ENCODE measurements at places on chromosomes 4 and X. TPM values are rescaled to one million over a fixed set of nuclear protein-coding genes. Genes with fewer than 3 reads are reported as not detected.
A peak's percentile ranks its signal among the peaks of the same experiment; 100 is the strongest.

ANXA10 gene
- 0.48 TPM for total RNA-seq

CLGN gene
- 9.3 TPM for total RNA-seq

CENPVL2 gene
- 0.34 TPM for total RNA-seq

CSAG1 gene
- total RNA-seq, result 20.9 TPM

IL9R gene
- total RNA-seq, result not detected

HTN3 gene
- not detected for total RNA-seq

PCDH11X gene
- total RNA-seq, result not detected

PABPC5 gene
- total RNA-seq, result not detected

NPY1R gene
- total RNA-seq, result not detected

SSX4 gene
- not detected for total RNA-seq

IL15 gene
- 1.5 TPM for total RNA-seq

SMIM10L2A gene
- 0.17 TPM for total RNA-seq

MTCP1 gene
- 15.9 TPM for total RNA-seq

TCP11X2 gene
- total RNA-seq, result not detected

PPP4R3C gene
- total RNA-seq, result 0.74 TPM

SPATA18 gene
- total RNA-seq, result not detected

APELA gene
- total RNA-seq, result not detected

ARX gene
- total RNA-seq, result not detected

GRCh38 chr4:185730849-185731608, 81.0 kb downstream of the SORBS2 start:
- DNase-seq, result no peak

- peak; percentile 25 for DNase-seq
Observed at GRCh38 chr4:118865091-118865708, 23.5 kb upstream of the SYNPO2 start.

- DNase-seq, result no peak
Observed at GRCh38 chr4:26793735-26794134, 66.9 kb upstream of the STIM2 start.

DNA sequence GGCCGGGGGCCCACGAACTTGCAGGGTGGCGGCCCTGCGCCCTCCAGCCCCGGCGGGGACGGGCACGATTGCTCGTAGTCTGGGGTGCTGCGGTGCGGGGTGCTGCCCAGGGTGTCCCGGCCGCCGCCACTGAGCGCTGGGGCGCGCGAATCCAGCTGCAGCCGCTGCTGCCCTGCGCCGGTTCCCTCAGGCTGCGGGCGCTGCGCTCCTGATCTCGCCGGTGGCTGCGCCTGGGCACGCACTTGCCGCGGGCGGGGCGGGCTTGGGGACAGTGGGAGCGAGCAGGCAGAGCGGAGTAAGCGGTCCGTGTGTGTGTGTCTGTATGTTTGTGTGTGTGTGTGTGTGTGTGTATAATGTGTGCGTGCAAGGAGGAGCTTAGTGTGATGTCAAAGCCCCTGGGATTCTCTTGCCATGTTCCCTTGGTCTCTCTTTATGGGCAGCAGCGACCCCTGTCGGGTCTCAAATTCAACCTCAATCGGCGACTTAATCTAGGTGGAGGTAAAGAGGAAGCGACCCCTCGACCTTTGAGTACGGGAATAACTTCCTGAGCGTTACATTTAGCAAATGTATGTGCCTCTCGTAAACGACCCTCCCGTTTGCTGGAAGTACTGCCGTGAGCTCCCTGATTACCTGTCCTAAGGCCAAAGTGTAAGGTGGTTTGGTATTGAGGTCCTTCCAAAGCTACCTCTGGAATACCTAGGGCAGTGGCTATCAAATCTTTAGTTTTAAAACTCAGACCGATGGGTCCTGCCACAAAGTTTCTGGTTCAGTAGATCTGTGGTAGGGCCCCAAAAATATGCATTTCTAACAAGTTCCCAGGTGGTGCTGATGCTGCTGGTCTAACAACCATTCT, at the start of gene RNF150:
Gene RNF150, minus strand, starts transcription at position 324 of the 853 bp plus-strand sequence.
- DNase-seq, result peak; percentile 77

DNA sequence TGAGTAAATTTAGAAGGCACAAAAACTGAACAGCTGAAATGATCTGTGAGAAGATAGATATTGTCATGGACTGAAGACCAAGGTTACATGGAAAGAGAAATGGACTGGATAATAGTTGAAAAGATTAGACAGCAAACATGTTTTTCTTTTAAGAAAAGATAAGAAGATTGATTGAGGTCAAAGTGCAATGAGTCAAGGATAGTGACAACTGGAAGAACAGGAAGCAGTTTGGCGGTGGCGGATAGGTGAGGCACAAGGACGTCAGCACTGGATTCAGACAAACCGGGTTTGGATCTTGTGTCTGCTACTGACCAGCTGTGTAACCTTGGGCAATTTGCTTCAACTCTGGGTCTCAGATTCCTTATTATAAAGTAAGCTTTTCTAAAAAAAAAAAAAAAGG, 2.0 kb upstream of the HPGD start:
- DNase-seq, result no peak

- DNase-seq, result no peak
Observed at GRCh38 chr4:88746206-88746605, 48.6 kb upstream of the NAP1L5 start.

DNA sequence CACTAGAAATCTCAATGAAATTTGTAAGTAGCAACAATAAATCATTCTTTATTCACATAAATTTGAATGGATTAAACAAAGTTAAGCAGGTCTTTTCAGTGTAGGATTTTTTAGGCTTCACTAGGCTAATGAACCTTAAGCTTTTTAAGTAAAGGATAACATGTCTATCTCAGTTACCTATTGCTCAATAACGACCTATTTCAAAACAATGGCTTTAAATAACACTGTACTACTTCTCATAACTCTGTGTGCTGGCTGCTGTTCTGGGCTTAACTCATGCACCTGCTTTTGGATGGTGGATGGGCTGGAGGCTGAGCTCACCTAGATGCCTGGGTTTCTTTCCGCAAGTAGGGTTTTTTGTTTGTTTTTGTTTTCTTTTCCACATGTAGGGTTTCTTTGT, 495.0 kb upstream of the SLIT2 start:
- no peak for DNase-seq

GRCh38 chr4:76035799-76036380, at the start of gene CXCL11:
CXCL11 (minus strand) TSS chr4:76036070; CDS start chr4:76035987, 83 bp downstream.
- peak; percentile 4 for DNase-seq

DNA sequence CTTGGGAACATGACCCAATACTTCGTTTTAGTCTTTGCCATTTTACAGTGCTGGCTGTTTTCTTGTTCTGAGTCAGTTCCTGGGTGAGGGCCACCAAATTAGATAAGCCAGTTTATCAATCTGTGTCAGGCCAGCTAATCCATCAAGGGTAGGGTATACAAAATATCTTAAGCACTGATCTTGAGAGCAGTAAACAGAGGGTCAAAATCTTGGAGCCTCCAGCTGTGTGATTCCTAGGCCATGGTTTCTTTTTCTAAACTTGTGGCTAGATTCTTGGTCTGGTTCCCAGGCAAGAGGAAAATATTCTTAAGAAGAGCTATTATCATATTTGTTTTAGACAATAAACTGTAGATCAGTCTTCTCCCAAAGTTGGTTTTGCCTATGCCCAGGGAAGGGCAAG, 1396.6 kb upstream of the PABPC4L start:
- DNase-seq, result no peak

- DNase-seq, result peak; percentile 4
Observed at GRCh38 chrX:132858018-132858417, 100.4 kb downstream of the HS6ST2 start.

GRCh38 chrX:13742397-13743176, 8.0 kb downstream of the OFD1 start:
- no peak for DNase-seq

- peak; percentile 62 for DNase-seq
Observed at GRCh38 chr4:87657525-87657924, 7.4 kb downstream of the DMP1 start.

DNA sequence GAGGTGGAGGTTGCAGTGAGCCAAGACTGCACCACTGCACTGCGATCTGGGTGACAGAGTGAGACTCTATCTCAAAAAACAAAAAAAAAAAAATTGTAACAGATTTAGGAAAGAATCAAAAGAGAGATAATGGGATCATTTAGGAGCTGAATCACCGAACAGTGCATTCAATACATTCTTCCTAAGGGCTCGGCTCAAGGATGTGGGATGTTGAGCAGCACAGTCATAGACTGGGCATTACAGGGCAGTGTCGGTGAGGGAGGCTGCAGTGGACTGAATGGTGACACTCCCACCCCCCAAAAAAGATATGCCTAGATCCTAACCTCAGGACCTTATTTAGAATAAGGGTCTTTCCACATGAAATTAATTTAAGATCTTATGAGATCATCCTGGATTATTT, 70.0 kb downstream of the EVC2 start:
- peak; percentile 76 for DNase-seq

GRCh38 chr4:119084513-119084912, 51.1 kb upstream of the MYOZ2 start:
- DNase-seq, result no peak

- peak; percentile 18 for DNase-seq
Observed at GRCh38 chrX:23819385-23820234, 36.6 kb downstream of the SAT1 start.

GRCh38 chrX:30851449-30851848, 37.6 kb downstream of the TAB3 start:
- no peak for DNase-seq

- DNase-seq, result no peak
Observed at GRCh38 chrX:91122151-91122694, 312.4 kb upstream of the PABPC5 start.

GRCh38 chr4:48331577-48332330, 9.6 kb upstream of the SLAIN2 start:
- DNase-seq, result peak; percentile 68

DNA sequence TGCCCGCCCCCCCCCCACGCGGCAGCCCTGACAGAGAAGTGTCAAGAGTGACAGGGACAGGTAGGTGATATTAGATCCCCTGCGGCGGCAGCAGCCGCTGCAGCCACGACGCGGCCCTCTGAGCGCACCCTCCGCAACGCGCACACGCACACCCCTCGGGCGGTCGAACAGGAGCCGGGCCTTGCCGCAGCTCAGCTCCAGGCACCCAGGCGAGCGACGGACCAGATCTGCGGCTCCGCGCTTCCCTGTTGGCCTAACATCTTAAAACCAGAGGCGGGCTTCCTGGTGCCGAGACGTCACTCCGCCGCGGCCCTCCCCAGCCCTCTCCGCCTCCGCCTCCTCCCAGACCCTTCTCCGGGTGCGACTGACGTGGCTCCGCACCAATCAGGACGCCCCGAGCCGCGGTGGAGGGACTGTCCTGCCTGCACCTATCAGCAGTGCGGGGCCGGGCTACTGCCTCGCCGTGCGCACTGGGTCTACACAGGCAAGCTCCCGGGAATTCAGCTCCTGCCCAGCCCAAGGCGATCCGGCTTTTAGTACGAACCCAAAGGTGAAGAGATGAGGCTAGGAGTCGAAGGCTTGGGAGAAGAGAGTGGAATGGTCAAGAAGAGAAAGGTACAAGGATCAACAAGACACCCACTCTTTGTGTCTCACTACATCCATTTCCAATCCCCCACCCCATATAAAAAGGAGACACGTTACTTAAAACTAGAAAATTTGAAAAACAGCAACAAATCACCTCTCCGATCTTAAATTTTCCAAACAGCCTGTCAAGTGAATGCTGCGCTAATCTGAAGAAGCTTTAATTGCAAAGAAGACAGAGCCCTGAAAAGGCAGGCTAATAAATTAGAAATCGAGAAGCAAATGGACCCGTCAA, at the start of gene PITX2:
Gene PITX2, minus strand, starts transcription at position 237 of the 877 bp plus-strand sequence. CDS start 617 bp downstream, outside the sequence.
- DNase-seq, result peak; percentile 90

DNA sequence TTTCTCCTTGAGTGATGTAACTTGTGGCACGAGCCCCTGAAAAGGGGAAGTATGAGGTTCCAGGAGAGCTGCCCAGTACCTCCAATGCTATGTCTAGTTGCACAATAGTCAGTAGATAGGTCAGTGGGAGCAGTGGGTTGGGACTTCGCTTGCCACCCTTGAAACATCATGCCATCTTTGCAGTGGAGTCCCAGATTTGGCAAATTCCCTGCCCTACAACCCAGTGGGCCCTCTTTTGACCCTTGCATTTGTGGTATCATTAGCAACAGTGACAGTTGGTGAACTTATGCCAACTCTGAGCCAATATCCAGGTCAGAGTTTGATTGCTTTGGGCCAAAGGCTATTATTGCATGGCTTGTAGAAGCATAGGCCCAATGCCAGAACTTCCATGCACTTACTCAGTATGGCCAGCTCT, 12.3 kb downstream of the FHL1 start:
- no peak for DNase-seq

DNA sequence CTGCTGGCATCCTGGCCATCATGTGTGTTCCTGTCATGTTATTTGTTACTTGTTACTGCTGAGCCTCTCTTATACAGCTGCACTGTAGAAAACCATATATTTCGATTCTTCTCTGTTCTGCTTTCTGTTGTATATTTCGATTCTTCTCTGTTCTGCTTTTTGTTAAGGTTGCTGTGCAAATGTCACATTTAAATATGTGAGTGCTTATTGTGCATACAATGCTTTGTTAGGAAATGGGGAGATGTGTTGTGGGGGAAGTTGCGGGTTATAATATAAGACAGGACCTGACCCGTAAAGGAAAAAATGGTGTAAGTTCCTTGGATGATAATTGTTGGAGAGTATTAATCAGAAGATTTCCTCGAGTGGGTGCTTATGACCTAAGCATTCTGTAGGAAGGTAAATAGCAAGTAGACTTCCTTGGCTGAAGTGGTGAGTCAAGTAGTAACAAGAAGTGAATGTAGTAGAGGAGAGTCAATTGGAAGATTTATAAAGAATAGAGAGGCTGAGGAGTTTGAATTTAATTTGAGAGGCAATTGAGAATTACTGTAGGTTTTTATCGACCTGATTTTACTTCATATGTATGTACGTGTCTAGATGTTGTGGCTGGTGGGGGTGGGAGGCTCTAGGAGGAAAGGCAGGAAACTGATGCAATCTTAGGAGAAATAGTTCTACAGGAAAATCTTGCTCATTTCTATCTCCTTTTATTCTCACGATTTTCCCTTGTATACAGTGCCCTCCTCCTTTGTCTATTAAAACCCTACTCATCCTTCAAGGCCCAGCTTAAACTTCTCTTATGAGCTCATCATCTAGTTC, 8.5 kb downstream of the OGT start:
- peak; percentile 2 for DNase-seq

DNA sequence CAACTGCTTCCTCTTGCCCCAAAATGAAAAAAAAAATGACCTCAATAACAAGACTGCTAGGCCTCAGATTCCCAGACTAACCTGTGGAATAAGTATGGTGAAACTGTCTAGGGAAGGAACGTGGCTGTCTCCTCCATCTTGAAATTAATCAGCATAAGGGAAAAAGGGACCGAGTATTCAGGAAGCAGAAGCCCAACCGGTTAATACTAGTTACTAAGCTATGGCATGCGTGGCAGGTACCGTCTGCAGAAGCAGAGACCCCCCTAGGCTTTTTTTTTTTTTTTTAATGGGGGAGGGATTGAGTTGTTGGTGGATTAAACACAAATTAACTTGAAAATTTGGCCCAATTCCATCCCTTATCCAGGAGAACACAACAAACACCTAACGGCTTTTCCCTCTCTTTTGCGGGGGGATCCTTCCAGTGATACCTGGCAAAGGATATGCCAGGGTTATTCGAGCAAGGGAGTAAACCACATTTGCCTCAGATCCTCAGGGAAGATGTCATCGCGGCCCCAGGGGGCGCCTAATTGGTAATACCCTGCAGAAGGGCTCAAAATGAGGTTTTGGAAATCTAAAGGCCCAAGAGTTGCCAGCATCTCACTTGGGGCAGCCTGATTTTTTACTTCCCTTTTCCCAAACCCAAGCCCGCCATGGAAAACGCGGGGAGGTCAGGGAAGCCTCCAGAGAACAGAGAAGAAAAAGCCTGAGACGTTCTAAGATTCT, 893 bp downstream of the RLIM start:
- peak; percentile 23 for DNase-seq

GRCh38 chr4:7933651-7934510, 5.8 kb downstream of the AFAP1 start:
- no peak for DNase-seq

- DNase-seq, result no peak
Observed at GRCh38 chr4:139963708-139964107, 190.3 kb downstream of the MAML3 start.

- DNase-seq, result no peak
Observed at GRCh38 chrX:68901519-68901918, 72.7 kb downstream of the EFNB1 start.

All from Daoy (cell line).